ENCODE measurements at places on chromosomes 1 and 21. TPM values are rescaled to one million over a fixed set of nuclear protein-coding genes. Genes with fewer than 3 reads are reported as not detected.

The B4GALT2 gene
- 82.3 TPM for total RNA-seq

The CYP4Z1 gene
- total RNA-seq, result not detected

The CDC20 gene
- total RNA-seq, result 201 TPM

The KRTAP19-3 gene
- total RNA-seq, result not detected

The SPRR2G gene
- total RNA-seq, result not detected

The SERINC2 gene
- 22.6 TPM for total RNA-seq

The FPGT gene
- 7.2 TPM for total RNA-seq

The ERG gene
- not detected for total RNA-seq

The SMPDL3B gene
- 0.19 TPM for total RNA-seq

The FGR gene
- total RNA-seq, result 0.05 TPM

The ERICH3 gene
- total RNA-seq, result not detected

The ELAPOR1 gene
- 0.08 TPM for total RNA-seq

The CHIA gene
- total RNA-seq, result not detected

The ADAM30 gene
- total RNA-seq, result not detected

The RLF gene
- 12.1 TPM for total RNA-seq

The ASTN1 gene
- total RNA-seq, result 1.7 TPM

The AMPD1 gene
- total RNA-seq, result not detected

The BATF3 gene
- 5.9 TPM for total RNA-seq

The LIPI gene
- total RNA-seq, result not detected

The DMRTA2 gene
- 0.24 TPM for total RNA-seq

The SUCO gene
- total RNA-seq, result 25.5 TPM

The CR1L gene
- not detected for total RNA-seq

The MAD2L2 gene
- total RNA-seq, result 100 TPM

The LTN1 gene
- total RNA-seq, result 12.5 TPM

The ANGPTL7 gene
- not detected for total RNA-seq

The RGS7 gene
- total RNA-seq, result 4.0 TPM

The TMPRSS3 gene
- 0.45 TPM for total RNA-seq

The LPAR3 gene
- total RNA-seq, result 6.8 TPM

The KRTCAP2 gene
- 102 TPM for total RNA-seq

The VSIG8 gene
- total RNA-seq, result not detected

The UBXN10 gene
- total RNA-seq, result not detected

The ZSWIM5 gene
- 0.11 TPM for total RNA-seq

The ECM1 gene
- total RNA-seq, result 18.6 TPM

The GNG4 gene
- total RNA-seq, result 16.3 TPM

The C4BPB gene
- not detected for total RNA-seq

The PRDM16 gene
- not detected for total RNA-seq

The BCAN gene
- total RNA-seq, result not detected

The PKNOX1 gene
- total RNA-seq, result 19.3 TPM

The PLPPR4 gene
- total RNA-seq, result 0.04 TPM

The RYR2 gene
- total RNA-seq, result 8.0 TPM

The RGSL1 gene
- not detected for total RNA-seq

The SLAMF9 gene
- 1.8 TPM for total RNA-seq

The SEMA6C gene
- 2.3 TPM for total RNA-seq

The PPM1J gene
- total RNA-seq, result 0.74 TPM

The CLCA2 gene
- total RNA-seq, result 0.08 TPM

The GPR161 gene
- 8.9 TPM for total RNA-seq

The OMA1 gene
- total RNA-seq, result 24.1 TPM

The S100A7A gene
- not detected for total RNA-seq

The ZNF683 gene
- not detected for total RNA-seq

The PTAFR gene
- 0.16 TPM for total RNA-seq

The C1orf185 gene
- total RNA-seq, result not detected

The CRYAA gene
- not detected for total RNA-seq

The KCNJ10 gene
- total RNA-seq, result not detected

The CLCA1 gene
- not detected for total RNA-seq

Data from A375 (cell line).